SHP77 treated with DMSO at 0.1 percent for 48 hours (cell line): ENCODE measurements at places on chromosomes 1 and 21.

DNA sequence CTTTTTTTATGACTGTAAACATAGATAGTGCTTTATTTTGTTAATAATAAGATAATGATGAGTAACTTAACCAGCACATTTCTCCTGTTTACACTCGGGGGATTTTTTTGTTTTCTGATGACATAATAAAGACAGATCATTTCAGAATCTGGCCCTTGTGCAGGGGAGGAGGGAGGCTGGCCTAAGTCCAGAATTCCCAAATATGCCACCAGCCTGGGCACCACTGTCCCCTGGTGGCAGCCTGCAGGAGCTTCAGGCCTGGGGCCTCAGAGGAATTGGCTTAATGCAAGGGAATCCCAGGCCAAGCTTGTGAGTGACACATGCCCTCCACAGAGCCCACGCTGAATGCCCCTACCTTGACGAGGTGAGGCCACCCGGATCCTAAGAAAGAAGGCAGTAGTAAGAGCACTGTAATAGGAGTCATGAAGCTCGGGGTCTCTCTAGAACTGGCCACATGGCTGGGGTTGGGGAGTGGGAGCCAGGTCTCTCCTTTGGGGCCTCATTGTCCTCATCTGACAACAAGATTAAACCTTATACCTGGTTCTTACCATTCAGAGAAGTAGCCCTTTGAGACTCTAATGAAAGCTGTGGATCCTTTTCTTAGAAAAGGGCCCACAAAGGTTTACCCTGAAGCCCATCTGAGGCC lies 24.1 kb downstream of the ETNK2 start:
- DNase-seq = peak; percentile 51

DNA sequence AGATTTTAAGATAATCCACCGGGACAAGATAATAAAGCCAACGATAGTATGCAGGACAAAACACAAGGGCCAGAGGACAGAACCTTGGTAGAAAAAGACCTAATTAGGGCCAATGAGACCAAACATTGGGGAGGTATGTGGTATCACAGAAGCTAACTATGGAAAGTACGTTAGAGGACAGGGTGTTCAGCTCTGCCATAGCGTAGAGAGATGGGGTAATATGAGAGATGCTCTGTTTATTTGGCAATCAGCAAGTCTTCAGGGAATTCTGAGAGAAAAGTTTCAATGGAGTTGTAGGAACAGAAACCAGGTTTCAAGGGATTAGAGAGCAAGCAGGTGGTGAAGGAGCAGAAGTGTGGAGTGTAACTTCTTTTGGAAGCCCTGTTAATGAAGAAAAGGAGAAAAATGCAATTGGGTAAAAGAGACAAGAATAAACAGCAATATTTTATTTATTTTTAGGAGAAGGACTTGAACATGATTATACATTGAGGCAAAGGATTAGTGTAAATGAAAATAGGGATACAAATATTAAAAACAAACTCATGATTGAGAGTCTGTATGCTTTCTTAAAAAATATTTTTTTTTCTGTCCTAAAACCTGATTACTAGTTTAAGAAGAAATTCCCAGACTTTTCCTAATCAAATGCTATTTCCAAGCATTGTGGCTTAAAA lies 24.0 kb downstream of the EEIG2 start:
- DNase-seq = no peak

- DNase-seq = no peak
Observed at GRCh38 chr1:59272507-59272906, 24.4 kb upstream of the FGGY start.

DNA sequence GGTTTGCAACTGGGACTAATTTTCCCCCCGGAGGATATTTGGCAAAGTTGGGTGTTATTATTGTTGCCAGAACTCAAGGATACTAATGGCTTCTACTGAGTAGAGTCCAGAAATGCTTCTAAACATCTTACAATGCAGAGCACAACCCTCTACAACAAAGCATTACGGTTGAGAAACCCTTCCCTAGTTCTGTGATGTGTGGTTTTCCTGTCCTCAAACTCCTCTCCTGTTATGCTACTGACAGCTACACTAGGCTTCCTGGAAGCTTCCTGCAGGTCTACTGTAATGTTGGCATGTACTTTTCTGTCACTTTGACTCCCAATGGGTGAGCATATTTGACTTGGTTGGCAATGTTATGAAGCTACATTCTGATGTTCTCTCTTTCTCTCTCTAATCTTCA lies 1656.9 kb downstream of the MRPL39 start:
- DNase-seq = no peak

- no peak for DNase-seq
Observed at GRCh38 chr21:14382486-14382834, 486 bp downstream of the HSPA13 start.

DNA sequence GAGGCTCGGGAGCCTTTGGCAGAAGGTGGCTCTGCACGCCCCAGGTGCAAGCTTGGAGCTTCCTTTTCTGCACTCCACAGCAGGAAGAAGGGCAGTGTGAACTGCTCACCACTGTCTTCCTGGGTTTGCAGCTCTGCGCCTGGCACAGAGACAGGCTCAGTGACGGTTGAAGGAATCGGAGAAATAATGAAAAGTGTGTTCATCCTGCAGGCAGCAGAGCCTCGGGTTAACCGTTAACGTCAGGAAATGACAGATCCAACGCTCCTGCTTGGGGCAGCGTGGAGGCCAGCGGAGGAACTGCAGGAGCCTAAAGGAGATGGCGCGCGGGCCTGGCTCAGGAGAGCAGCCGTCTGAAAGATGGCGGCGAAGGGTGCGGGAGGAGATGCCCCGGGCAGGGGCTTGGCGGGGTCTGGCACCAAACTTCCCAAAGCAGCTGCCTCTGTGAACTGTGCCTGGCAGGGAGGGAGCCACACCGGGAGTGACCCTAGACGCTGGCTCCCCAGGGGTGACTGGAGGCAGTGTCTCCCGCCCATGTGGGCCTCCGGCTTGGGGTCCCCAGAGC lies 10.9 kb upstream of the SAMD11 start:
- DNase-seq = no peak

GRCh38 chr1:85584264-85584781 lies 3.8 kb downstream of the CCN1 start:
- DNase-seq = no peak

GRCh38 chr1:25111706-25112105 lies 120.6 kb downstream of the SYF2 start:
- DNase-seq = no peak

DNA sequence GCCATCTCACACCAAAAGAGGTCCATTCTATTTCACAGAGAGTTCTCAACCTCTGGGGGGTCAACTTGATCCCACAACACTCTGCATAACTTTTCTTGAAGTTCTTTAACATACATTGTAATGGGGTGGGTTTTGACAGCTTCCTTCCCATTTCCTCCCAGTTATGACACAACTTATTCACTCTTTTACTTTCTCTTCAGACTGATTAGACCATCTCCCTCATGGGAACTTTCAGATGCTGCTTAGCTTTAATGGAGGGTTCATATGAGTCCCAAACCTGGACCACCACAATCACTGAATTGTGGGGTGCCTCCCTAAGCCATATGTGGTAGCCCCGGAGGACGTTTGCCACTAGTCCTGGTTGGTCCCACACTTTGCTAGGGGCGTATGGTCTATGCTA lies 28.3 kb upstream of the KCNJ15 start:
- DNase-seq = no peak

DNA sequence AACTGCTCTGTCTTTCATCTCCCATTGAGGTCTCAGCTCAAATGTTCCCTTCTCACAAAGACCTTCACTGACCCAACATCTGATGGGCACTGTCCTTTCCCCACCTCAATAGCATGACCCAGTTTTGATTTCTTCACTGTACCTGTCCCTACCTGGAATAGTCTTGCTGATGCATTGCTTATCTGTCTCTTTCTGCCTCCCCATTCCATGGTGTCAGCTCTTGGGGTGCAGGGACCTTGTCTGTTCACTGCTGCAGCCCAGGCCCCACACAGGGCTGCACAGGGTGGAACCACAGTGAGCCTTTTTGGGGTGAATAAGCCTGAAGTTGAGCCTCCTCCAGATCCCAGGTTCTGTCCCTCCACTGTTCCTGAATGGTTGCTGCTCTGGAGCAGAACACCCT lies 414.9 kb downstream of the PTPRU start:
- DNase-seq = no peak

DNA sequence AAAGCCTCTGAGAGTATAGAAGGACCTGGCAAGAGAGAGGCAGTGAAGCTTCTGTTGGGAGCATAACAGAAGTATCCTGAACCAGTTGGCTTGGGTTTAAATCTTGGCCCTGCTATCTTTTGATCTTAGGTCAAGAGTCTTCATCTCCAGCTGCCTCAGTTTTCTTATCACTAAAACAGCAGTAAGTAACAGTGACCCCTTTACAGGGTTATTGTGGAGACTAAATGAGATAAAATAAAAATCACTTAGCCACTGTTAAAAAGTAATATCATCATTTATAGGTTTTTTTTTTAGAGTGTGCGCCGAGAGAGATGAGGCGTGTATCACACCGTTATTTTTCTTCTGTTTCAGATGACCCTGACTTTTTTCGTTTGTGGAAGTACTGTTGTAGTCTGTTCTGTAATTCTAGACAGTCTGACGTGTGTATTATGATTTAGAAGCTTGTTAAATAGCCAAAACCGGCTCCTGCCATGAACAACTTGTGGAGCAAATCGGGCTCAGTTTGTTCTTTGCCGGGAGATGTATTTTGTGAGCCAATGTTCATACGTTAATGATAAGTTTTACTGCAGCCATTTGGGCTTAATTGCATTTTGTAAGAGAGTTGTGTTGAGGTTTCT lies 1.1 kb downstream of the THRAP3 start:
- DNase-seq = no peak

- DNase-seq = no peak
Observed at GRCh38 chr1:34276606-34277005, 99.9 kb downstream of the C1orf94 start.

DNA sequence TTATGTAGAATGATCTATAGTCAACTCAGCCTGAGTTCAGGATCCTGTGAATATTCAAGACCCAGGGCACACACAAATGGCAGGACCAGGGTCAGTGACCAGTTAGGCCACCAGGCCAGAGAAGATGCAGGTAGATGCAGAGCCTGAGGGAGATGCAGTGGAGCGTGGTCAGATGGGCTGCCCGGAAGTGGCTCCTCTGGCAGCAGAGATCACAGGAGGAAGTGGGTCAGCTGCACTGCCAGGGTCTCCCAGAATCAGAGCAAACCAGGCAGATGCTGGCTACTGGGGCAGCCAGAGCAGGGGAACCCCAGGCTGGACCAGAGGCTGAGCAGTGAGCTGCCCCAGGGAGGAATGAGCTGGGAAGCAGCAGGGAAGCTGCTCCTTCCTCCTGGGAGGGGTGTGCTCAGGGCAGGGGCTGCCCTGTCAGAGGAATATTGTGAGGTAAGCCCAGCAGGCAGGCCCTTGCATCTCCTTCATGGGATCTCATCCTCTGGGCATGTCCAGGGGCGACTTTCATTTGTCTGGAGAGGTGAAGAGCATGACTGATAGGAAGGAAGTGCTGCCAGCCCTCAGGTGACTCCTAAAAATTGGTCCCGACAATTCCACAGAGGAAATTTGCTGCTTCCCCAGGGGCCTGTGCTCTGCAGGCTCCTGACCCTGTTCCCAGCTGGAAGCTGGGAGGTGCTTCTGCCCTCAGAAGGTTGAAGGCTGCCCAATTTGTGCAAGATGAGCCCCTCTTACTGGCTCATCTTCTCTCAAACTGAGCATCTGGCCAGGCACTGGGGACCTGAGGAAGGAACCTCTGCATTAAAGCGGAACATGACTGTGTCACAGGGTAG lies 49.3 kb downstream of the STUM start:
- no peak for DNase-seq

DNA sequence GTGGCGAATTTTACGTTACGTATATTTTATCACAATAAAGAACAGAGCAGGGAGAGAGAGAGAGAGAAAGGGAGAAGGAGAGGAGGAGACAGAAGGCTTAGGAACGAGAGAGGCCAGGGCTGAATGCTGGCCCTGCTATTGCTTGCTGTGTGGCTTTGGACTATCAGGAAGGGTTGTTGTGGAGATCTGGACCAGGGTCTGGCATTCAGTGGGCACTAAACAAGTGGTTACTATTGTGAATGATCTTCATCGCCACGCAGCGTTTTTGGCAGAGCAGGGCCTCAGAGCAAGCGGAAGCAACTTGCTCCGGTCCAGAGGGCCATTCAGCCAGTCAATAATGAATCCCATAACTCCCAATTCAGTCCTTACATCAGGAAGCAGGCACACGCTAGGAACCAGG lies 26.4 kb downstream of the PIK3C2B start:
- no peak for DNase-seq

DNA sequence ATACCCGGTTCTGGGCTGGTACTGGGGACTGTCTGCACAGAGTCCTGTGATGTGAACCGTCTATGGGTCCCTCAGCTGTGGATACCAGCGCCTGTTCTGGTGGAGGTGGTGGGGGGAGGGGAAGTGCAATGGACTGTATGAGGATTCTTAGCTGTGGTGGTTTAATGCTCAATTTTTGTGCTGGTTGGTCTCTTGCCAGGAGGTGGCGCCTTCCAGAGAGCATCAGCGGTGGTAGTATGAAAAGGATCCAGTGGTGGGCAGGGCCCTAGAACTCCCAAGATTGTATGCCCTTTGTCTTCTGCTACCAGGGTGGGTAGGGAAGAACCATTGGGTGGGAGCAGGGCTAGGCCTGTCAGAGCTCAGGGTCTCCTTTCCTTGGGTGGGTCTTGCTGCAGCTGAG lies 89.4 kb upstream of the B3GALT2 start:
- DNase-seq = no peak

DNA sequence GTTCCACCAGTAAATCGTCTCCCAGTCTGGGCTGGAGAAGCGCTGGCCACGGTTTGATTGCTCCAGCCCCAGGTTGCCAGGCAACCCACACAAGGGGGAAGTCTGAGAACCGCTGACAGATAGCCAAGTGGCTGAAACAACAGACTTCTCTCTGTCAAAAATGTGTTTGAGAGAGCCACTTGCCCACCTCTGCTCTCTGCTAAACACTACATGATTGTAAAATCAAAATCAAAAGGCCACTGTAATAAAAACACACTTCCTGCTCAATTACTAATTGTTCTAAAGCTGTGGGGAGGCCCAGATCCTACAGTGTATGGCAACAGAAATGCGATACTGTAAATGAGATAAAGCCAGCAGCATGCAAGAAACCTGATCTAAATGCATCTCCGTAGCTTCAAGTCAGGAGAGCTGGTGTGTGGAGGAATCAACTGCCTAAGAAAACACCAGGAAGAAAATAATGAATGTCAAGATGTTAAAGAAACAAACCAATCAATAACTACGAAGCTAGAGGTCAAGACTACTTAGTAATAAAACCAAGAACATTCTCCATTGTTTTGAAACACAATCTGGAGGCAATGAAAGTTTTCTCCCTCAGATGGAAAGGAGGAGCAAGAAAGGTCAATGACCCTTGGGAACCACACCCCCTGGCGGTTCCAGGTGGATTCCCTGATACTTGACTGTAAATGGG lies 121.2 kb downstream of the SLC45A1 start:
- peak; percentile 11 for DNase-seq

- DNase-seq = no peak
Observed at GRCh38 chr1:15863156-15863901, 15.8 kb downstream of the SPEN start.

GRCh38 chr1:61157468-61157987 lies 75.2 kb downstream of the NFIA start:
- DNase-seq = no peak

GRCh38 chr1:20184997-20185833 lies 681 bp upstream of the UBXN10 start:
- no peak for DNase-seq
